ENCODE measurements at places on chromosomes 7 and 10.

DNA sequence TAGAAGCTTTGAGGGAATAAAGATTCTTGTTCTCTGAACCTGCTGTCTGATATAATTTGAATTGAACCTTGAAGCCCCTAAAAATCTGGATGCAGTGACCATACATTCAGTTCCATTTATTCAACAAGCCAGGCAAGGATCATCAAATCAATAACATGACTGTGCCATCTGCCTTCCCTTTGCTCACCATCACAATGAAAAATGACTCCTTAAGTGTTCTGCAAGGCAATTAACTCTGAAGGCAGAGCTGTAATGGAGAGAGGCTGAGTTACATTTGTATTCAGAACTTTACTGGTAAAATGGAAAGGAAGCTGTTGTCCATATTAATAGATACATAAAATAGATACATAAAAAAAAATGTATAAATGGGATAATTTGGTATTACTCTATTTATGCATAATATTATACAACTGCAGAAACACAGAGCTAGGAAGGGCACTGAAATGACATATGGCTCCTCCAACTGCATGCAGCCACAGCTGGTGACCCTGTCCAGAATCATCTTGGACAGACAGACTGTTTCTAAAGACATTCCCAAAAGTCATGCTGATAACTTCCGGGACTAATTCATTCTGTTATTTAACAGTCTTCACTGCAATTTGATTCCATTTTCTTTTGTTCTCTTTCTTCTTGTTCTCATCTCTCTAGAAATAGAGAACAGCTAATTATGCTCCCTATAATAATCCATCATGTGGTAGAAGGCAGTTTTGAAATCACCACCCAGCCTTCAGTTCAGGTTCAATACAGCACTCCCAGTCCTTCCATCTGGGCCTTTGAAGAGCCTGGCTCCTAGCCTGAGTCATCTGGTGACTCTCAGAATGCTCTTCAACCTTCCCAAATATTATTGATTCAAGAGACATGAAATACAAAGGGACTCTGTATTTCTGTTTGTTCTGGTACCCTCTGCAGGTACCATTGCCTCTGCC, 412.6 kb downstream of the GFRA1 start:
- no peak for DNase-seq

DNA sequence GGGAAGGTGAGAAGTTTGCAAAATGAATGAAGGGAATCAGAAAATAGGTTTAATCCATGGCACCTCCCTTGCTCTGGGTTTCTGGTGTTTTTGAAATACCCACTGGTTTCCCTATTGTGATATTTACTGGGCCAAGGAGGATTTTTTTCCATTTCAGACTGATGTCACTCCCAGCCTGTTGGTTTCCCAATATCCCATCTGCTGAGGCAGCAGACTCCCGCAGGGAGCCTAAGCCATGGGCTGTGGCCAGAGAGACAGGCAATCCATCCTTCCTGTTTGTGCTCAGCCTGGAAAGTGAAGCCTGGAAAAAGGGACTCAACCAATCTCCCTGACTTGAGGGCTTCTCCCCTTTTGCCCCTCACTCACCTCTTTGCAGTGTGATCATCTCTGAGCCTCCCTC, 22.8 kb downstream of the FAM107B start:
- no peak for DNase-seq

GRCh38 chr10:130888493-130888892, 423.0 kb downstream of the TCERG1L start:
- DNase-seq: no peak

DNA sequence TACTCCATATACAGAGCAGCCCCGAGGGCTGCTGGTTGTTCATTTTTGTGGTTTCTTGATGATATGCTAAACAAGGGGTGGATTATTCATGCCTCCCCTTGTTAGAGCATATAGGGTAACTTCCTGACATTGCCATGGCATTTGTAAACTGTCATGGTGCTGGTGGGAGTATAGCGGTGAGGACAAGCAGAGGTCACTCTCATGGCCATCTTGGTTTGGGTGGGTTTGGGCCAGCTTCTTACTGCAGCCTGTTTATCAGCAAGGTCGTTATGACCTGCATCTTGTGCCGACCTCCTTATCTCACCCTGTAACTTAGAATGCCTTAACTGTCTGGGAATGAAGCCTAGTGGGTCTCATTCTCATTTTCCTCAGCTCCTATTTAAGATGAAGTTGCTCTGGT, 31.3 kb downstream of the GNAT3 start:
- DNase-seq: no peak

GRCh38 chr10:119409906-119410305, 132.6 kb downstream of the RGS10 start:
- no peak for DNase-seq

DNA sequence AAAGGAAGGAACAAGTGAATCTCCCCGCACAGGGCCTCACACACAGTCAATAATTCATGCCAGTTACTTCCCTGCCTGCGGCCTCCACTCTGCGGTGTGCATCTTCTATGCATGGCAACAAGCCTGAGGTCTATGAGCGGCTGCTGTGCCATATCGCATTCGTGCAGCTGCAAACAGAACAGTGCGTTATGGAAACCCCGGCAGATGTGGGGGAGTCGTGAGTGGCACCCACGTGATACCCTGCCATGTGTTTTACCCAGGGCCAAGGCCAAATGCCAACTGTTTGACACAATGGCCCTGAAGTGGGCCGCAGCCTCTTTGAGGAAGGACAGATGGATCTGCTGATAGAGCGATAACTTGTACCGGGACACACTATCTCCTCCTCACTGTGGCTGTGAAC, 13.4 kb downstream of the TNS3 start:
- DNase-seq: no peak

GRCh38 chr10:52782554-52782953, 10.0 kb upstream of the MBL2 start:
- DNase-seq: no peak

- no peak for DNase-seq
Measured at GRCh38 chr10:15464381-15464780, 93.3 kb upstream of the FAM171A1 start.

DNA sequence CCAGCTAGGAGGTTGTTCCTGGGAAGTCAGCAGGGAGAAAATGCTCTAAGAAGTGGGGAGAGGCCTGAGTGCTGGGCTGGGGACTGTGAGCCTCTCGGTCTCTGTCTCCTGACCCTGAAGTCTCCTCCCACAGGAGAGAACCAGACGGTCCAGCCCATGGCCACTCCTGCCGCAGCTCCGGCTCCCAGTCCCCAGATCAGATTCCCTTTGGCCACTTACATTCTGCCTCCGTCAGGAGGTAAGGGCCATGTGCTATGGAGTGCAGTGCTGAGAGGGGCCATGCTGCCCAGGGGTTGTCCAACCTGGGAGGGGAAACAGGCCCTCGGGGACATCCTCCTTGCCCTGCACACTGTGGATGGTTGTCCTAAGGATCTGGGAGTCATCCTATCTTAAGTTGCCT, 21.3 kb upstream of the ZNF467 start:
- no peak for DNase-seq

- no peak for DNase-seq
Measured at GRCh38 chr10:104323760-104324201, 14.5 kb downstream of the ITPRIP start.

DNA sequence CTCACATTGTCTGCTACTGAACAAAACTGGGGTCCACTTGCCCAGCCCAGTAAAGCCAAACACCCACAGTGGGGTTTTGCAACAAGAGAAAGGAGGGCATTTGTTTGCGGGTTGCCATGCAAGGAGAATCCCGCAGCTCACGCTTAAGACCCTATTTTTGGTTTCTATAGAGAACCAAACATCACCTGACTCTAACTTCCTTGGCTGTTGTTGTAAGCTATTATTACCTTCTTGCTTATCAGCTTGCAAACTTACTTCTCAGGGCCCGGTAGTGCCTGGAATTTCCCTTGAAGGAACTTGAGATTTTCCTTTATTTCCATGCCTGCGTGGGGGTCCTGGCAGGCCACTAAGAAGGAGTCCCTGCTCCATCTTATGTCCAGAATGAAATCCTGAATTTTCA, 20.7 kb downstream of the IFIT3 start:
- DNase-seq: peak; percentile 14

GRCh38 chr10:81367132-81367531, 507.9 kb upstream of the NRG3 start:
- no peak for DNase-seq

GRCh38 chr7:116671681-116672595, at the start of gene MET:
TSS of gene MET (plus strand) at chr7:116672196. CDS start at chr7:116699085, 26,889 bp downstream.
- no peak for DNase-seq

DNA sequence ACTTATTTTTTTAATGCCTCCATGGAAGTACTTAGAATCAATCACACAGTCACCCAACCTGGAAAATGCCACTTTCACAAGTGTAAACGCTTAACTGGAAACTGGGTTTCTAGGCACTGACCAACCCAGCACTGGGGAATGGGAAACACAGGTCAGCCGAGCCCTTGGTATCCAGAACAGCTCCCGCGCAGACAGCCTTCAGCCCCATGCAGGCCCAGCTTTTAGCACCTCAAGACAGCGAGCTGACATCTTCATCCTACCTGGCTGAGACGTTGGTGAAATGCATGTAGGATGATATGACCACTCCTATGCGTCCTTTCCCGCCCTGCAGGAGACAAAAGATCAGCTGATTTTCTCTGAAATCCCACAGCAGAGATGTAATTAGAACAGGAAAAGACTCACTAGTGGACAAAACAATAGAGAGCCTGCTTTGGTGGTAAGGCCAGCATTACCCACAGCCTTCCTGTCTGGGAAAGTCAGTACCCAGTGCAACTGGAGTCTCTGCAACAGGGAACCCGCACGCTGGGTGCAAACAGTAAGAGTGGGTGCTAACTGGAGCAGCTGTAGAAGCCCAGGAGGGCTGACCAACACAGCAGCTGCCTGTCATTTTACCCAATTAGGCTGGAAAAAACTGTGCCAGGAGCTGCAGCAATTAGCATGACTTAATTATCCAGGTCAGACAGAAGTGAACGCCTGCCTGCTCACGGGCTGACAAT, 153.7 kb downstream of the TNS3 start:
- DNase-seq: no peak

GRCh38 chr7:4274286-4274685, 407.8 kb upstream of the FOXK1 start:
- no peak for DNase-seq

DNA sequence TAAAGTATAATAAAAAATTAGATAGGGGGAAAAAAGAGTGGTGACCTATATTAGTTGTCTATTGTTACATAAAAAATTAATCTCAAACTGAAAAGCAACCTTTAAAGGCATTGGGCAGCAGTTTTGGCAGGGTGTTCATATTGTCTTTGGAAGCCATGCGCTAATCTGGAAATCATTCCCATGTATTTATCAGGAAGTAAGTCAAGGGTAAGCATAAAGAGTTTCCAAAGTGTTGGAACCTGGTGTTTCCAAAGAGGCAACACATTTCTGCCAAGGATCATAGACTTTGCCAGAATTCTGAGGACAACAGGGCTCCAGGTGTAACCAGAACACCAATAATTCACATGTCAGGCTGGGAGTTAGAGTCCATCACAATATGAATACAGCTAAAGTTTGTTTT, 55.7 kb upstream of the EGFR start:
- DNase-seq: no peak

DNA sequence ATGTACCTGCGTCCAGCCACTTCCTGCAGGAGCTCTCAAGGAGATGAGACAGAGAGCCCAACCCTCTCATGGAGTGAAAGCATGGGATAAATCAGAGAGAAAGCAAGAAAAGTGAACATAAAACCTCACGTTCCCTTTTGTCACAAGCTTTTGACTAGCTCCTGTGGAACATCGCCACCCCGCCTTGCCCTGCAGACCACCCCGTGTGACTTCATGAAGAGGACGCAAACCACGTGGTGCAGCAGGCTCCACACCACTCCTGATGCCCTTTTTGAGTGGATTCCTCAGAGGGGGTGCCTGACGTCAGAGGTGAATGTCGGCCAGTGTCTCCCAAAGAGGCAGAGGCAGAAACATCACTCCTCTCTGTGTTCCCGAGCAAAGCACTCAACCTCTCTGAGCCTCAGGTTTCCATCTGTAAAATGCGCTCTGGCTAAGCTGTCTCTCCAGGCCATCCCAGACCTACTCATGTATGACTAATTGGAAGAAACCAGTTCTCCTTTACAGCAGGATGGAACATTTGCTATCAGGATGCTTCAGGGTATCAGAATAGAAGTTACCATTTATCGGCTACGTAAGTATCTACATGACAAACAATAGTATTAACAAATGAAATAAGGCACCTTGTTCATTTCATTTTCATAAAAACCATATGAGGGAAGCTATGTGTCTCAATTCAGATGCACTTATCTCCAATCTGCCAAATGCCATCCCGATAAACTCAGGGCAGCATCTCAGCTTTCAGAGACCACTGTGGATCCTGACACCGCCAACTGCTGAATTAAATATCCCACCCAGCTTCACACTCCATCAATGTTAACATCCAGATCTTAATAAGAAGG, 5.3 kb downstream of the ZNF488 start:
- DNase-seq: no peak

Measured in NAMALWA (cell line).